NT2/D1 (cell line): ENCODE measurements at places on chromosomes 7 and 10.

- DNase-seq: no peak
These were observed 695.1 kb downstream of the GRID1 start for GRCh38 chr10:85671530-85671929.

GRCh38 chr7:111892588-111892987, 313.6 kb downstream of the DOCK4 start:
- DNase-seq: no peak

- DNase-seq: peak; percentile 73
These were observed 9.2 kb upstream of the GSAP start for GRCh38 chr7:77425101-77426051.

GRCh38 chr7:130429019-130429418, 11.8 kb downstream of the CEP41 start:
- DNase-seq: no peak

GRCh38 chr10:90871279-90871765, 452 bp upstream of the RPP30 start:
- DNase-seq: peak; percentile 51

DNA sequence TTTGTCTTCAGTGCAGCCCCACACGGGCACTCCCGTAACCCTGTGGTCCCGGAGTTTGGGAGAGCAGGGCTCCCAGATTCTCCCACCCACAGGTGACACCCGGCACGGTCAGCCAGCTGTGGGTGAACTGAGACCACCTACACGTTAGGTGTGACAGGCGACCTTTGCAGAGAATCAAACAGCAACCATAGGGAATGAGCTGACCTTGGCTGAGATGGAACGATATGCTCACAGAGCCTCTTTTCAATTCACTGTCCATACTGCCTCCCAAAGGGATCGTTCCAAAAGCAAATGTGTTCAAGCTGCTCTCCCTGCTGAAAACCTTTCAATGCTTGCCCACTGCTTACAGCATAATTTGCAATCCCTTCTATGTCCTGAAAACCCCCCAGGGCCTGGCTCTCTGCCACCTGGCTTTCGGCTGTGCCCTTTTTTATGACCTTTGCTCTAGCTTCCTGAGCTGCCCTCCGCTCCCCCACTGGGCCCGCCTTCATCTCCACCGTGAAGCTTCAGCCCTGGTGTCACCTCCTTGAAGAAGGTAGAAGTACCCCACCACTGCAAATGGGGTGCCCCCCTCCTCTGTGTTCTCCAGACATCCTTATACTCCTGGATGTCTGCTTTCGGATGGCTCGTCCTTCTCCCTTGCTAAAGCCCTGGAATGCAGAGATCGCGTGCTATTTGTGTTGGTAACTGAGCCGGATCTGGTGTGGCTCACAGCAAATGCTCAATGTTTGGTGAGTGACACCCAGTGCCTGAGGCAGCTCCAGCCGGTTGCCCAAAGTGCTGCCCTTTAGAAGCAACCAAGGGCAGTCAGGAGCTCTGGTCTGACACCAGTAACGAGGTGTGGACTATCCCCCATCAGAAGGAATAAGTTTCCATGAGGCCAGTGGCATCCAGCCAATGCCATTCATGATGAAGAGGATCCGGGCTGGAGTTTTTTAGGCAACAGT, 90.4 kb downstream of the KIAA1549 start:
- no peak for DNase-seq

GRCh38 chr7:45188736-45189135, 31.1 kb downstream of the RAMP3 start:
- no peak for DNase-seq

DNA sequence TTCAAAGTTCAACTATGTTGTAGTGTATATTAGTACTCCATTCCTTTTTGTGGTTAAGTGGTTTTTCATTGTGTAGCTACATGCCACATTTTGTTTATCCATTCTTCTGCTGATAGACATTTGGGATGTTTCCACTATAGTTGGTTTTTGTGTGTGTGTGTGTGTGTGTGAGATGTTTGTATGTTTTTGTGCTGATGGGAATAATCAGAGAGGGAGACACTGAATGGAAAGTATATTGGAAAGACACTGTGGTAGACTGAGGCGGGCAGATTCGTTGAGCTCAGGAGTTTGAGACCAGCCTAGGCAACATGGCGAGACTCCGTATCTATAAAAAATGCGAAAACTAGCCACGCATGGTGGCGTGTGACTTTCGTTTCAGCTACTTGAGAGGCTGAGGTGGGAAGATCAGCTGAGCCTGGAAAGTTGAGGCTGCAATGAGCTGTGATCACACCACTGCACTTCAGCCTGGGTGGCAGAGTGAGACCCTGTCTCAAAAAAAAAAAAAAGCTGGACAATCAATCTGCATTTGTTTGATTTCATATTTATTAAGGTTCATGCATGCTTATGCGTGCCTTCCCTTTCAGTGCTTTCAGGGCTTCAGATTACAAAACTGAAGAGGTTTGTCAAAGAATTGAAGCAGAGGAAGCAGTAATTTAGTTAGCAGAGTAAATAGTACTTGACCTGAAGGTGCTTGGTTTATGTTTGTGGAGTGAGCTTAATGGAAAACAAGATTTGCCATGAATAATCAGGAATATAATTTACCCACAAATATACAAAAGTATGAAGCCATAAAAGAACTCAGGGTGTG, 14.7 kb downstream of the SEC24C start:
- no peak for DNase-seq

GRCh38 chr7:926061-927030, 28.1 kb downstream of the ADAP1 start:
- DNase-seq: no peak

DNA sequence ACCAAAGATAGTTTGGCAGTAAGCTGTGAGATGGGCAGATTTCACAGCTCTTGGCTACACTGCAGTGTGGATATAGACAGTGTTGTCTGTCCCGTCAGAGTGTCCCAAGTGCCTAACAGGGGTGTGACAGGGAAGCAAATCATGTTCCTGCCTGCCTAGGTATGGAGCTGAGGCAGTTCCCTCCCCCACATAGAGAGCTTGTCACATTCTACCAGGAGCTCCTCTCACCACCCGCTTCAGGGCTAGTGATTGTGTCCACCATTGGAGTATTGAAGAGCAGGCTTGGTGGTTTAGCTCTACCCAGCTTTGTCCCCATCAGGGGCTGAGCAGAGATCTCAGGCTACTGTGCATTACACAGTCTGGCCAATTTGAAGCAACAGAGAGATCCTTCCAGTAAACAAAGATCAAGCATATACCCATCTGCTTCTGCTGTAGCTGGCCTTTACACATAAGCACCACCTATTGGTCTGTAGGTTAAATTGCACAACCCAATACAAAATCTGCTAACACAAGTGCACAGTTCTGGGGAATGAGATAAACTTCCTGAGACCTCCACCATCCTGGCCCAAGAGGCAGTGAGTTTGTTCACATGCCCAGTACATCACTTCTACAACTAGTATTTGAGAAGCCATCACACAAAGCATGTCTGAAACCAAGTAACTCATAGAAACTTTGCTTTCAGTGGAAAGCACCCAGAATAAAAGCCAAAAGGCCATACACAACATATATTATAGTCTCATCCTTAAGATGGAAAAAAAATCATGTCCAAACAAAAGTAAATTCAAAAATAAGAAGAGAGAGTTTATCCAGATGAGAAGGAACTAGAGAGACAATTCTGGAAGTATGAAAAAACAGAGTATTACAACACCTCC, 67.3 kb downstream of the GLCCI1 start:
- DNase-seq: peak; percentile 9

DNA sequence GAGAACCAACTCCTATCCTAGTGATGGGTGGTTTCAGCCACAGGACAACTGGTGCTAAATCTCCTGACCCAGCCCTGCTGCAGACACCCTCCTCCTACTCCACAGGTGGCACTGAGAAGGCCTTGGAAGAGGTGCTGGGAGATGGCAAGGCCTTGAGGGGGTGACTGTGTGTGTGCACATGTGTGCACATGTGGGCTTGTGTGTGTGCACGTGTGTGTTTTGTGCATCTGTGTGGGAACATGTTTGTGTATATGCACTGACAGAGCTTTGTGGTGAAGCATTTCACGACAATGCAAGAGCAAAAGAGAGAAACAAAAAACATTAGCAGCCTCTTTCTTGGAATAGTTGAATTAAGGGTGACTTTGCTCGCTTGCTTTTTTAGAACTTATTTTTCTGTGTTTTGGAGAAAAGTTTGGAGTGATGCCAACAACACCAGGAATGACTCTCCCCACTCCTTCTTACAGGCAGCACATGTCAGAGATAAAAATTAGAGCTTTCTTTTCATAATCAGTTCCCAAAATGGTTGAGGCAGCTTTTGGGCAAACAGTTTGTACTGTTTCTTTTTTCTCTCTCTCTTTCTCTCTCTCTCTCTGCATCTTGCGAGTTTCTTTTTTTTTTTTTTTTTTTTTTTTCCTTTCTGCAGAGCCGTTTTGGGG, 69.5 kb downstream of the SEC61G start:
- DNase-seq: no peak

GRCh38 chr10:3009341-3009740, 58.0 kb upstream of the PFKP start:
- DNase-seq: no peak

DNA sequence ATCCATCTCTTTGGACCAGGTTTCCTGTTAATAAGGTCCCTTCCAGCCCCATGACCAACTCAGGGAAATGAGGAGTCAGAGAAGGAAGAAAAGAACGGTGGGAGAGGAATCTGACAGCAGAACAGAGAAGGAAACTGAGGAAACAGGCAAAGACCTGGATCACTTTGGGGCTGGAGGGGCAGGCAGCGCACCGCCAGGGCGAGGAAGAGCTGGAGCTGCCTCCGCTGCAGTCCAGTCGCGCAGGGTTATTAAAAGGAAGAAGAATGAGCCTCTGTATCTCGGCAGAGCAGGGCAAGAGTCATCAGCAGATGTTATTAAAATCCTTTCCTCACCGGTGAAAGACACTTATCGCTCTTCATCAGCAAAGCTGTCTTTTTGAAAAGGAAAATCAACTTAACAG, 37.7 kb upstream of the R3HCC1L start:
- DNase-seq: no peak

DNA sequence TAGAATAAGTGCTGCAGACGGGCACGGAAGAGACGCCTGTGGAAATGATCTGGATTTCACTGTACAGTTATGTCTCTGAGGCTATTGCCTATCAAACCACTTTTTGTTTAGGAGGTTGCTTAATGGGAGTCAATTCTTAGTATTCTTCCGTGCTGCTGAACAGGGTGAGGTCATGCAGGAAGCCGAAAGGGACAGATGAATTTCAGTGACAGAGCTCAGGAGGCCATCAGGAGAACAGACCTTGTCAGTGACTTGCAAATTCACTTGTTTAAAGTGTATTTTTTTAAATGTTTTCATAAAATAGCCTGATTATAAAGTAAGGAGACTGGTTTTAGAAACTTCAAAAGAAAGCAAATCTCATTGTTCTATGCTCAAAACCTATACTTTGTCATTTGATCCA, 58.9 kb downstream of the XRCC2 start:
- no peak for DNase-seq

DNA sequence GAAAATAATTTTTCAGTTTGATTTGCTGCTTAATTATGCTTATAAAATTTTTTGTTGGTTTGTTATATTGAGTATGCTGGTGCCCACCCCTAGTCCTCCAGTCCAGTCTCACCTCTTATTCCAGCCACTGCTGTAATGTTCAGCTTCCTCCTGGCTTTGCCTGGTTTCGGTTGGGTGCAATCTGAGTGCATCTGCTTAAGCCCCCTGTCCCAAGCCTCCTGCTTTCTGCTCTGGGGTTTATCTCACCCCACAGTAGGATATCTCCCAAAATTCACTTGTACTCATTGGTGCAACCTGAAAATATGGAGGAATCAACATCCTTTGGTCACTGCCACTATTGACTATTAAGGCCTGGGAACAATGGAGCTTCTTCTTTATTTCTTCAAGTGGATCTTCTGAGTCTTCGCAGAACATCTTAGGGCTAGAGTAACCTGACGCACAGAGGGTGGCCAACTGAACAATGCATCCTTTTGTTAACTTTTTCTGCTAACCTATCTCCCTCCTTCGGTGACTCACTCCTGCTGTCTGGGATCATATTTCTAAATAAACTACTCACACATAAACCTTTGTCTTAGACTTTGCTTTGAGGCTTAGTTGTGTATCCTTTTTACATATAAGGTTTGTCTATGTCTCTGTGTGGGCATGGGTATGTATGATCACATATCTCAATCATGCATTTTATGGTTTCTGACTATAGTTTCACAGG, 19.1 kb upstream of the SOSTDC1 start:
- no peak for DNase-seq

DNA sequence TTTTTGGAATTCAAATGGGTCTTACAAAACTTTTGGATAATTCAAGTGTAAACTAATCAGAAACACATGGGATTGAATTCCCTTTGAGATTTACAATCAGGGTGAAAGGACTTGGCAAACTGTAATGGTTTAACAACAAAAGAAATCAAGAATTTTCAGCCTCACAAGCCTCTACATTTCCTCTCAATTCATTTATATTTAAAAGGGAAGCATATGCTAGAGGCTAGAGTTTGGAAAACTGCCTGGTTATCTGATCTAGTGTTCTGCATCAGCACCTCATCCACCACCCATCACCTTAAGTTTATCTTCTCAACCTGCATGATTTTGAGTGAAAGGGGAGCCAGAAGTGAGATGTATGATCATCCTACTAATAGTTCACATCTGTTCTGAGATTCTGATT, 120.7 kb downstream of the TES start:
- DNase-seq: no peak

- no peak for DNase-seq
These were observed 14.7 kb downstream of the CDNF start for GRCh38 chr10:14822879-14823755.

DNA sequence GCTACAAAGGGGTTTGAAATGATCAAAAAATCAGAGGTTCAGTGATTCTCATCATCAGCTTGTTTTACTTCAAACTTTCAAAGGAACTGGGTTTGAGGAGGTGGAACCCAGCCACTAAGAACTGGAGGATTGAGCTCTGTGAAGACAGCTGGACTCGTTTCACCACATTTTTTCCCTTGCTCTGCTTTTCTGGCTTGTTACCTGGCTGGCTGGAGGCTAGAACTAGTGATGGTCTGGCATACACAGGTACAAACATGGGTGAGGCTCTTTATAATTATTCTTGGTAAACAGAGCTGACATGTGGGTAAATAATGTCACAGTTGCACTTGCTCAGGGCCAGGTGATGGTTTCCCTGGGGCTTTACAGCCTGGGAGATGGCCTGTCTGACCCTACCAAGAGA, 352.5 kb downstream of the FGFR2 start:
- no peak for DNase-seq

- DNase-seq: no peak
These were observed 80.7 kb downstream of the MAD1L1 start for GRCh38 chr7:2151801-2152612.

GRCh38 chr7:18975689-18976280, 141.7 kb downstream of the TWIST1 start:
- DNase-seq: no peak

GRCh38 chr10:49010865-49011264, 71.2 kb upstream of the LRRC18 start:
- no peak for DNase-seq

DNA sequence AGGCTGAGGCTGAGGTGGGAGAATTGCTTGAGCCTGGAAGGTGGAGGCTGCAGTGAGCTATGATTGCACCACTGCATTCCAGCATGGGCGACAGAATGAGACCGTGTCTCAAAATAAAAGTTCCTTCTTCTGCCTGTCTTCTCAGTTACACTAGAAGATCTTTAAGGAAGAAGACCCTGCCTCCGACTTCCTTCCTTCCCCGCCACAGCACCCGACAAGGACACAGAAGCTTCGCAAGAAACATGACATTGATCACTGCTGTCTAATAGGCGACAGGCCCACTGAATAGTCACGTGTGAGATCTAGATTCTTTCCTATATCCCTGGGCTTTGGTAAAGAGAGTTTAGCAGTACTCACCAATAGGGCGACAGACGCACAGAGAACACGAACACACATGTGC, 118.2 kb downstream of the PRPF18 start:
- DNase-seq: no peak
